ENCODE measurements at places on chromosomes 1 and 21.

- no peak for DNase-seq
These were observed 5.6 kb downstream of the PPP1R15B start for GRCh38 chr1:204405988-204406387.

DNA sequence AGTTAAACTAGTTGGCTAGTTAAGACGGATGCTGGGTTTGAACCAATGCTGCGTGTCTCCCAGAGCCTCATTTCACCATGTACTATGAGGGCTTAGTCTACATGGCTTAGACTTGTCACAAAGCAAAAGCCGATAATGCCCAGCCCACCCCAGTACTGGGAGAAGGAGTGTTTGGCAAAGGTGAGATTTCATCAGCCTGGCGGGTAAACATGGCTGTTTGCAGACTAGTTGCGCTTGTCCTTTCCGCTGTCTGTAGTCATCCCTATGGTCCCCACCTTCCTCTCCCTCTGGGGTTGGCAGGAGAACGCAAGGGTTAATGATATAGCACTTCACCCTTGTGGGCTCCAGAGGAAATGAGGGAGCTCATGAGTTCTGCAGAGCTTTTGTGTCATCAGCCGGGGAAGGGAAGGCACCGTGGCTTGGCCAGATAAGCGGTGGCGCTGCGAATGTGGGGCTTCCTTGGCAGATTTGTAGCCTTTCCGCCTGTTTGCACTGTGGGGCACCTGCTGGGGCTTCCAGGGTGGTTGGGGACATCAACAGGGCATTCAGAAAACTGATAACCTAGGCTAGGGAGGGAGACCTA lies 29.2 kb downstream of the SOX13 start:
- no peak for DNase-seq

DNA sequence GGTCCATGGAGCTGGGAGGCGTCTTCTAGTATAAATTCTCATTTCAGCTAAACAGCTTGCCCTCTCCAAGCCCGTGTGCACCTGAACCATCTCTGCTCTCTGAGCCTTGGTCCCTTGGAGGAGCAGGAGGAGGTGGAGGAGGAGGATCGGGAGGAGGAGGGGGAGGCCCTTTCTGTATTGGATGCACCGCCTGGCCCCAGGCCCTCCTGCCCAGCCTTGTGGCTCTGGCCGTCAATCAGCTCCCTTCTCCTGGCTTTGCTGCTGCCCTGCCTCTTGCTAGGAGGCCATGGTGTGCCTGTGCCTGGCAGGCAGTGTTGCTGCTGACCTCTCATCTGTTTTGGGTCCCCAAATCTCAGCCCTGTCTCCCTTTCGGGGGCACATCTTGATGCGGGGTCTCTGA lies 9.0 kb downstream of the COL18A1 start:
- DNase-seq, result no peak

GRCh38 chr1:175774921-175775320 lies 31.5 kb upstream of the TNR start:
- no peak for DNase-seq

- DNase-seq, result no peak
These were observed 23.3 kb downstream of the DUSP10 start for GRCh38 chr1:221718381-221719277.

DNA sequence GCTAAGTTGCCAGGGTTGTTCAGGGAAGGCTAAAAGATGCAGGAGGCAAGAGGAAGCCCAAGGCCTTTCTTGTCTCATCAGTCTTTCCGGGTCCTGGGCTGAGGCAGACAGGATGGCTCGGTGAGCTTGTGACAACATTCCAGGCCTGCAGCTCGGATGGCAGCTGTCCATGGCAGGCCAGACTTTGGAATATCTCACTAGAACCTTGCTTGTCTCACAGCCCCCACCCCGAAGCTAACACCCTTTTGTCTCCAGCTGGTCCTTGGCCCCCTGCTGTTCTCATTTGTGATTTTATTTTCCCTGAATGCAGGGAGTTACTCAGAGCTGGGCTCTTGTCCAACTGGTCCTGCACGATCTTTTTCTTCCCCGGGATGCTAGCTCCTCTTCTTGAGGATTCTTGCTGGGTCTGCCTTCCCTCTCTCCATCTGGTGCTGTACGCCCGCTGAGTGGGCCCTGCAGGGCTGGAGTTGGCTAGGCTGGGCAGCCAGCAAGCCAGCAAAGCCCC lies 477.2 kb upstream of the CAMK1G start:
- DNase-seq, result no peak

DNA sequence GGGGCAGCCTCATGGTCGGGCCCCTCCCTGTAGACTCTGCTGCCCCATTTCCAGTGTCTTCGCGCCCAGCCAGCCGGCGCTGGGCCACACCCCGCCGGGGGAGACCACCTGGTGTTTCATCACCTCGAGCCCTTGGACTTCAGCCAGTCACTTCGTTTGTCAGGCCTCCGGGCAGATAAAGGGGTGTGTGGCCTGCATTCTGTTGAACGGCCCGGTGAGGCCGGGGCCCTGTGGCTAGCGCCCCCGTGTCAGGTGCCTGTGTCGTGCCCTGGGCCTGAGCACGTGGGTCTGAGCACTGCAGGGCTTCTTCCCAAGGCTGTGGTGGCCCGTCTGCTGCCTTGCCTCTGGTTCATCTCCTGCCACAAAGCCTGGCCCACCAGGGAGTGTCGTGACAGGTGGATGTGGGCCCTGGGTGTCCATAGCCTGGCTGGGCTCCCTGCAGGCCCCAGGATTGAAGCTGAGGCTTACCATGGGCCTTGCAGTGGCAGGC lies 65.2 kb upstream of the DIP2A start:
- no peak for DNase-seq

- no peak for DNase-seq
These were observed at the start of gene RIPPLY3 for GRCh38 chr21:37006486-37007291. RIPPLY3 (plus strand) TSS chr21:37006702; CDS start chr21:37006773, 71 bp downstream.

DNA sequence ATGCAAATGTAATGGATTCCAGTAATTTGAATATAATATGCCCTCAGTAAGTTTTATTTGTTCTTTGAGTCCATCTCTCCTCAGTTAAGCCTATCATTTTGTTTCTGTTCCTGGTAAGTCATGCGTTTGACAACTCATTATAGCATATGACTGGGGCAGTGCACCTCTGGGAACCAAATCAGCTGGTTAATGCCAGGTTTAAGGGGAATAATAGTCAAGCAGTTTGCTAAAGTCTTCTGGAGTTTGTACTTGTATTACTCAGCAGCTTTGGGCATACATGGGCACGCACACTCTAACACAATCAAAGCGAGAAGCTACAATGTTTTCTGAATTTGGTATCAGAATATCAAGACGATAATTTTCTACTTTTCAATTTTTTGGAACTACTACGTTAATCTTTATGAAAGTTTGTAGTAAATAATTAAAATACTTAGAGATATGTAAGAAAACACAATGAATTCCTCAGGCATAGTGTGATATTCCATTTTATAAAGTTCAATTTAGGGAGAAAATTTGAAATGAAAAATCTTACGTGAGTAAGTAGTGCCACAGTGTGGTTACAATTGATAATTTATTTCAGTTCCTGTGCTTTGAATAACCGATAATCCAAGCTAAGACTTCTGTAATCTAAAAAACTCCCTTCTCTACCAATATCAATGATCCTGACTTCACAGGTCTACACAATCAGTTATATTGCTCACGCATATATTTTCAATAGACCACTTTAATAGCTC lies 43.8 kb upstream of the KCTD3 start:
- DNase-seq, result peak; percentile 36

DNA sequence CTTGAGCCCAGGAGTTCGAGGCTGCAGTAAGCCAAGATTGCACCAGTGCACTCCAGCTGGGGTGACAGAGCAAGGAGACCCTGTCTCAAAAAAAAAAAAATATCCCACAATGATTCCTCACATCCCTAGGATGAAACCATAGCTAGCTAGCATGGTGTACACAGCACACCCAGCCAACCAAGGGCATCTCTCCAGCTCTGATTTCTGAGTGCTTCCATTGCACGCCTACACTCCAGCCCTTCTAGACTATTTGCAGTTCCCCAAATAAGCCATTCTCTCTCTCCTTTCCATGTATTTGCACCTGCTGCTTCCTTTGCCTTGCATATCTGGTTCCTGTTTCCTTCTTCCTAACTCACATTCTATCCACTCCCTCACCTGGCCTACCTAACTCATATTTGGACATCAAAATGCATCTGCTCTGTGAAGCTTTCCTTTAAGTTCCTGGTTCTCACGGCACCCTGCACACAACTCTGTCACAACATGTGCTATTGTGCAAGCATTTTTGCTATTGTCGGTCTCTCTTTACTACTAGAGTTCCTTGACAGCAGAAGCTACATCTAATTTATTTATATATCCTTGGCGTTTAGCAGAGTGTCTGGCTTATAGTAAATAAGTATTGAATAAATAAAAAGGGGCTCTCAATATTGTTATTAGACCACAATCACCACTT lies 2.4 kb upstream of the ELAPOR1 start:
- DNase-seq, result no peak

DNA sequence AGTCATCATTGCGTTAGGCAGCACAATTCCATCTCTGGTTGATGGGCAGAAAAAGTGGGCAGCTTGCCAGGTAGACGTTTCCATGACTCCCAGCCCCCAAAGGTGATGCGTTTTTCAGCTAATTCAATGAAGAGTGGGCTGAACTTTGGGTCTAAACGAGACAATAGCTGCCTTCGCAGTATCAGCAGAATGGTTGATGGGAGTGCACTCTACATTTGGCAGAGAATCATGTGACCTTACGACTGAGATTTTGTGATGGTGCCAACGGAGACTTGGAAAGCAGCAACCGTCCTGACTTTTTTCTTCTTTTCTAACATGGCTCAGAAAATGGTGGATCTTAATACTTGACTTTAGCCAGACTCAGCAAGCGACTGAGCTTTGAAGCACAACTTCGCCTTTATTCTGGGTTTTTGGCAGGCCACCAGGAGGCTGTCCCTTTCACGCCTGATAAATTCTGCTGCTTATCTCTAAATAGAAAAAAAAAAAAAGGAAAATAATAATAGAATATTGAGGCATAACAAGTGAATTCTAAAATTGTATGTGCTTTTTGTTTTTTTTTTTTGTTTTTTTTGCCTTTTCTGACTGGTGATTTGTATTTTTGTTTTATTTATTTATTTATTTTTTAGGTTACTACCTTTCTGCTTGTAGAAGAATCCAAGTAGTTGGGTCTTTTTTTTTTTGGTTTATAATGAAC lies 804.8 kb downstream of the USP25 start:
- DNase-seq, result peak; percentile 35

GRCh38 chr1:56803561-56804156 lies 15.5 kb downstream of the FYB2 start:
- DNase-seq, result no peak

Measured in epithelial cell of proximal tubule (primary cell).